ENCODE measurements at places on chromosomes 4 and X.

DNA sequence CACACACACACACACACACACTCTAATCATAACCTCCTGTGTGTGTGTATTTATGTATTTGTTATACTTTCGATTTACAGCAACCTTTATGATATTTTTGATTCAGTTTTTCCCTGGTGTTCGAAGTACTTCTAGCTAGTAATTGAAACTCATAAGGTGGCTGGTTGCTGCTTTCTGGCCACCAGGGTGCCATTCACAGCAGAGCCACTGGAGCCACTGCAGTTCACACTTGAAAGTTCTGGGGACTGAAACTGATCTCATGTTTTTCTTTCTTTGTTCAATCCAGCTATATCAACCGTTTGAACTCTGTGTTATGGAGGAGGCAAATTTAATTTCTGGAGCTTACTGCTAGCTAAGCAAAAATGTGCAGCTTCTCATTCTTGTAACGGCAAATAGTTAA lies 419.4 kb downstream of the ADGRL3 start:
- DNase-seq: no peak

DNA sequence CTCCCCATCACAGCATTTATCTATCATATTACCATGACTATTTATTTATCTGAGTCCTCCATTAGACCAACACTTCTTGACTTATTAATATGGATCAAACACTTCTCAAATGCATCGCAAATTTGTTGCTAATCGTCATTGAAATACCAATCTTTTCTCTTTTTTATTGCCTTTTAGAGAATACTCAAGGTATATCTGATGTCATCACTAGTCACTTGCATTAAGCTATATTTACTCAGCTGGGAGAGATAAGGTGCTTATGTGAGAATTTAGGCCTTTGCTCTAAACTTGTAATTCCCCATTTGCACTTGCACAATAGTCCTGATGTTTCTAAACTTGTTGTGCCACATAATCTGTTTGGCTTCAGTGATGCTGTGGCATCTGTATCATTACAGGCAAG lies 95.0 kb downstream of the RASGEF1B start:
- no peak for DNase-seq

GRCh38 chr4:84623661-84624060 lies 40.7 kb downstream of the CDS1 start:
- DNase-seq: no peak

- no peak for DNase-seq
Observed at GRCh38 chr4:166413356-166413755, 540.3 kb downstream of the TLL1 start.

GRCh38 chr4:13534344-13535063 lies 9.8 kb downstream of the NKX3-2 start:
- no peak for DNase-seq

- DNase-seq: no peak
Observed at GRCh38 chrX:110437686-110438085, 79.0 kb downstream of the RTL9 start.

GRCh38 chrX:24862343-24862742 lies 153.4 kb downstream of the ARX start:
- no peak for DNase-seq

GRCh38 chr4:86595426-86595805 lies 1.3 kb downstream of the PTPN13 start:
- DNase-seq: no peak

DNA sequence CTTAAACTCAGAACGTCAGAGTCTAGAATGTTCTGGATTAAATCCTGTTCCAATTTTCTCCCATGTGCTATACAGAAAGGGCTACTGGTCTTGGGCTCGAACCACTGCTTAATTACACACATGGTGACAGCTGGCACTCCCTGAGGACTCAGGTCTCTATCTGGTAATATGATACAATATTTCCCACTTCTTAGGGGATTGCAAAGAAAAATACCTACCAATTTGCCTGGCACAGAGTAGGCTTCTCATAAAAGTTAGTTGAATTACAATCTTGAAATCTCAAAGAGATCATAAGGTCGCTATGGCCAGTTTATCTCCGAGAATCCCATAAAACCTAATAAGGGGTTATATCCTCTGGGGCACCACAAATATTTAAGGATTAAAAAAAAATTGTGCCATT lies 8.6 kb downstream of the GPM6B start:
- DNase-seq: no peak

GRCh38 chrX:106684207-106684606 lies 42.3 kb upstream of the RNF128 start:
- DNase-seq: no peak

- no peak for DNase-seq
Observed at GRCh38 chr4:174388461-174389145, 104.9 kb downstream of the CEP44 start.

GRCh38 chrX:80705379-80705778 lies 104.3 kb downstream of the BRWD3 start:
- no peak for DNase-seq

GRCh38 chr4:161937596-161937995 lies 226.2 kb downstream of the FSTL5 start:
- no peak for DNase-seq

DNA sequence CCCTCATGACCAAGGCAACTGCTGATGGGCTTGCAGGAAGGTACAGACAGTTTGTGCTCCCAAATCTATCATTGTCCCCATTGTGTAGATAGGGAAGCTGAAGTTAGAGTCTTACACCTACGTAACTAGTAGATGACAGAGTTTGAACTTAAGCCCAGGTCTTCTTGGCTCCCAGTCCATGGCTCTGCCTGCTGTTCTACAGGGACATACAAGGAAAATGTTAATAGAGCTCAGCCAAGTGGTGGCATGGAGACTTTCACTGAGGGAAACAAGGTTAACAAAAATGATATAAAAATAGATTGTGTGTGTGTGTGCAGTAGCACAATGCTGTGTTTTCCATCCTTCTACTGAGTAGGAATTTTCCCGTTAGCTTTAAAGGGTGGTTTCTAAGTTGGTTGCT lies 936.5 kb downstream of the RPA4 start:
- DNase-seq: no peak

- no peak for DNase-seq
Observed at GRCh38 chrX:104662694-104663093, 96.7 kb downstream of the IL1RAPL2 start.

GRCh38 chr4:62191451-62192240 lies 991.5 kb downstream of the ADGRL3 start:
- DNase-seq: no peak

DNA sequence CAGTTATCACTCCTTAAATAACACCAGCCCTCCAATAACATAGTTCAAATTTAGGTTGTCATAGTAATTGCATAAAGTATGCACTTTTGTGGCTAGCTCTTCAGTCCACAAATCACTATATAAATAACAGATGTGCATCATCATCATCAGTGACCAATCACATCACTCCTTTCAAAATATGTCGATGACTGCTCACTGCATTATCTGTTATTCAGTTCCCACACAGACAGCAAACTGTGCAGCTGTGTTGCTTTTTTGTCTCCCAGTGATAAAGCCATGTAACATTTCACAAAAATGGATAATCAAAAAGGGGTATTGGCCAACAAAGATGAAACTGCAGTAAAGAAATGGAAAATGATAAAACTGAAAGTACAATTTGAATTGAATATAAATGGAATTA lies 205.4 kb downstream of the DCLK2 start:
- no peak for DNase-seq

DNA sequence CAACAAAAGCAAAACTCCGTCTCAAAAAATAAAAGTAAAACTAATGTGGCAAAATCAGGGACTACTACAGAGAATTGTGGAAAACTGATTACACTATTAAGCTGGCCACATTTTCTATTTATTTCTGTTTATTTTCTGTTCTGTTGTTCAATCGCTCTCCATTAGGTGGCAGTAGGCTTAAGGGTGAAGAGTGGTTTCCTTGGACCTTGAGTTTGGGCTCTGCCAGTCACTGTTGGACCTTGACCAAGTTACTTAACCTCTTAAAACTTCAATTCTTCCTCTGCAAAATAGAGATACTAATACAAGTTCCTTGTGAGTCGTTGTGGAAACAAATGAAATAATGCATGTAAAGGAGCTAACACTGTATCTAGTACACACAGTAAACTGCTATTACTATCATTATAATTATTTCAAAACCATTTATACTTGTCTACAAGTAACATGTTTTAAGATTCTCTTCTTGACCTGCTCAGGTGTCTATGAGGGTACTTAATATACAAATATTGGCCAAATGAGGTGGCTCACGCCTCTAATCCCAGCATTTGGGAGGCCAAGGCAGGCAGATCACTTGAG lies 15.2 kb downstream of the HSD17B11 start:
- no peak for DNase-seq

DNA sequence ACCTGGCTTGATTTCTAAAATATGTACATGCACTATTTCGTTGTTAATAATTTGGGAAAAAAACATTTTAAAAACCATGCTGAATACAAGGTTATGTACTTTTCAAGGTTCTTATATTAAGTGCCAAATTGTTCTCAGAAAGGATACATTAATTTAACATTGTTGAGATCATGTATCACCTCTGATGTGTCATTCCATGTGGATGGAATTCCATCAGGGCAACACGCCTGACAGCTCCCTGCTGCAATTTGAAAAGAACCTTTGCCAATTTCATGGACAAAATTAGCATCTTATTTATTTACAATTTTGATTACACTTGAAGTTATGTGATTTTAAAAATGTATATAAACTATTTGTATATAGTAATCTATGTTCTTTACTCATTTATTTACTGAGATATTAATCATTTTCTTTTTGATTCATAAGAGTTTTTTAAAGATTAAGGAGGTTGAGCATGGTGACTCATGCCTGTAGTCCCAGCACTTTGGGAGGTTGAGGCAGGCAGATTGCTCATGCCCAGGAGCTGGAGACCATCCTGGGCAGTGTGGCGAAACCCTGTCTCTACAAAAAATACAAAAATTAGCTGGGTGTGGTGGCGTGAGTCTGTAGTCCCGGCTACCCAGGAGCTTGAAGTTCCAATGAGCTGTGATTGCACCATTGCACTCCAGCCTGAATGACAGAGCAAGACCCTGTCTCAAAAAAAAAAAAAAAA lies 142.8 kb downstream of the ENPP6 start:
- DNase-seq: no peak

GRCh38 chr4:25524663-25525062 lies 131.0 kb upstream of the SLC34A2 start:
- DNase-seq: no peak

DNA sequence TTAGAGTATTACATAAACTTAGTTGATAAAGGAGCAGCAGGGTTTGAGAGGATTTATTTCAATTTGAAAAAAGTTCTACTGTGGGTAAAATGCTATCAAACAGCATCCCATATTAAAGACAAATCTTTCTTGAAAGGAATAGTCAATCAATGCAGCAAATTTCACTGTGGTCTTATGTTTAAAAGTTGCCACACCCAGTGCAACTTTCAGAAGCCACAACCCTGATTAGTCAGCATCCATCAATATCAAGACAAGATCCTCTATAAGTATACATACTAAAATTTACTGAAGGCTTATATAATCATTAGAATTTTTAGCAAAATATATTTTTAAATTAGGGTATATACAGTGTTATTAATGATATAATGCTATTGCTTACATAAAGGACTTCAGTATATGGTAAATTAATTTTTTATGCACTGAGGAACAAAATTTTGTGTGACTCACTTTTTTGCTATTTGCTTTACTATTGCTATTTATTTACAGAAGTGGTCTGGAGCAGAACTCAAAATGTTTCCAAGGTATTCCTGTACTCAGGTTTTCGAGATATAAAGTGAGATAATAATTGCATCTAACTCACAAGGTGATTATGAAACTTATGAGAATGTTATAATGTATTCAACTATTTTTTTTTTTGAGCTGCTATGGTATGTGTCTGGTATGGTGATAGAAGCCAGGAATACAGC lies 1127.6 kb downstream of the ADGRL3 start:
- no peak for DNase-seq

DNA sequence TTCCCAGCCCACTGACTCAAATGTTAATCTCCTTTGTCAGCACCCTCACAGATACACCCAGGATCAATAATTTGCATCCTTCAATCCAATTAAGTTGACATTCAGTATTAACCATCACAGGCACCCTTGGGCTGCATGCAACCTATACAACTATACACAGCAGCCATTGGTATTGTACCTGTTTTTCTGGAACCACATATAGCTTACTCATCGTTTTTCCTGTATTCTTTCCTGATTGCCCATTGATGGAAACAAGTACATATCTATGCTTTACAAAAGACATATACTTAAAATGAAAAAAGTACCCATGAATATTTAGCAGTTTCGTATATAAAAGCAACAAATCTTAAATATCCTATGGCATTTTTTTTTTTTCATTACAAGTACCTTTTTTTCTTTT lies 3.7 kb upstream of the FOXR2 start:
- DNase-seq: no peak

DNA sequence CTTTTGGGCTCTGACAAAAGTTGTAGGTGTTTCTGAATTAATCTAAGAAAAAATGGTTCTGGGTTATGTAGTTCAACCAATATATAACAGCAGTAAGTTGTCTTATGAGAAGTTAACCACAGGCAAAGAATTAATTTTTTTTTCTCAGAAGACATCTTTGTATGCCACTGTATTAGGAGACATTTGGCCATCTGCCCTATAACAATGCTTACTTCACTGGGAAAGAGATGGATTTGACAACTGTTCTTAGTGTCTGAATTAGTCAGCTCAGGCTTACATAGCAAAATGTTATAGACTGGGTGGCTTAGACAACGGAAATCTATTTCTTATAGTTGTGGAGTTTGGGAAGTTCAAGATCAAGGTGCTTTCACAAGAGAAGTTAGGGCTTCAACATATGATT lies 508.1 kb downstream of the STIM2 start:
- DNase-seq: no peak

- no peak for DNase-seq
Observed at GRCh38 chrX:40864972-40865371, 129.6 kb upstream of the MED14 start.

DNA sequence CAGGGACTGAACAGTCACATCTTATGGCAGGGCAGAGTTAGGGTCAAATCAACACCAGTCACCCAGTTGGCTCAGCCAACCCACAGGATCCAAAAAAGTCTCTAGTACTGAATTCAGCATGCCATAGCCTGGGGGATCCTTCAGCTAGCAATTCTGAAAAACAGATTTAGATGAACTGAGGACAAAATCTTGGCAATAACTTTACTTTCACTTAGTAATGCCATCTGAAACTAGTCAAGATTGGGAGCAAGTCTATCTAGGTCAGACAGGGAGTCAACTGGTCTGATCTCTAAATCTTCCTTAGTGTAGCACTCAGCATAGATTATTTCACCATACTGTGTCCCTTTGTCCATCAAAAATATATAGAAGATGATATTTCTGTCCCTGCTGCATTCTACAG lies 76.0 kb downstream of the HHIP start:
- DNase-seq: no peak

GRCh38 chr4:1182313-1182712 lies 9.9 kb upstream of the SPON2 start:
- DNase-seq: no peak

DNA sequence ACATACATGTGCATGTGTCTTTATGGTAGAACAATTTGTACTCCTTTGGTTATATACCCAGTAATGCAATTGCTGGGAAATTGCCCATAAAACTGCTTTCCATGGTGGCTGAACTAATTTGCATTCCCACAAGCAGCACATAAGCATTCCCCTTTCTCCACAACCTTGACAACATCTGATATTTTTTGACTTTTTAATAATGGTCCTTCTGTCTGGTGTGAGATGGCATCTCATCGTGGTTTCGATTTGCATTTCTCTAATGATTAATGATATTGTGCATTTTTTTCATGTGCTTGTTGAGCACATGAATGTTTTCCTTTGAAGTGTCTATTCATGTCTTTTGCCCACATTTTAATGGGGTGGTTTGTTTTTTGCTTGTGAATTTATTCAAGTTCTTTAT lies 166.0 kb downstream of the TMEM47 start:
- DNase-seq: no peak

Measured in activated CD4-positive, alpha-beta T cell treated with anti-CD3 and anti-CD28 coated beads for 24 hours (primary cell).